ENCODE measurements at places on chromosomes 13 and 19. TPM values are rescaled to one million over a fixed set of nuclear protein-coding genes. Genes with fewer than 3 reads are reported as not detected.

DNA sequence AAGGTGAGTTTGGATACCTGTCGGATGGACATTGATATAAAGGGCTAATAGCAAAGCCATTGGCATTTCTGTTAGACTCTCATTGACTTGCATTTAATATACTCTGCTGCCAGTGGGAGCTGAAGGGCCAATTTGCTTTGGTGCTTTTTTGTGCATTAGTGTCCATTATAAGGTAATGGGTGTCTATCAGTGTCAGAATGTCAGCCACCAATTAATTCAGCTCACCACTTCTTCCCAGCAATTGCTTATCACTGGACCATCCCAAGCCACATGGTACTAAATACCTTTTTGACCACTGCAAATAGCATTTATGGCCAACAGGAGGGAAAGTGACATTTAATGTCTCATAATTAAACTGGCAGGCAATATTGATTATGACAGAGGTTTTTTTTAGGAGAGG, 317.8 kb downstream of the TEX29 start:
- no peak for DNase-seq

DNA sequence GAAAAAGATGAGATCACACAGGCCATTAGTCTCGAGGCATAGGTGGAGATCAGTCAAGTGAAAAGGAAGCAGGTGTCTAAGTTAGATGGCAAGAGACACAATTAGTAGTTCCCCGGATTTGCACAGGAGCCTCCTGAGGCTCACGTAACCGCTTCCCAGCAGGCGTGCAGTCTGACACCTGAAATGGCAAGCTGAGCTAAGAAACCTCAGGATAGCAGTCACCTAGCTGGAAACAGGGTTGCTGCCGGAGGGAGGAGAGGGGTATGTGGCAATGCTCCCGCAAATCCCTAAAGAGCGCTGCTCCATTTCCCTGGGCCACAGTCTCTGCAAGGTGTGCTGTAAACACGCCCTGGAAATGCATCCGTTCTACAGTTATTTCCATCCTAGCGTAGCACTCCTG, 1151.0 kb downstream of the DIAPH3 start:
- DNase-seq = no peak

DNA sequence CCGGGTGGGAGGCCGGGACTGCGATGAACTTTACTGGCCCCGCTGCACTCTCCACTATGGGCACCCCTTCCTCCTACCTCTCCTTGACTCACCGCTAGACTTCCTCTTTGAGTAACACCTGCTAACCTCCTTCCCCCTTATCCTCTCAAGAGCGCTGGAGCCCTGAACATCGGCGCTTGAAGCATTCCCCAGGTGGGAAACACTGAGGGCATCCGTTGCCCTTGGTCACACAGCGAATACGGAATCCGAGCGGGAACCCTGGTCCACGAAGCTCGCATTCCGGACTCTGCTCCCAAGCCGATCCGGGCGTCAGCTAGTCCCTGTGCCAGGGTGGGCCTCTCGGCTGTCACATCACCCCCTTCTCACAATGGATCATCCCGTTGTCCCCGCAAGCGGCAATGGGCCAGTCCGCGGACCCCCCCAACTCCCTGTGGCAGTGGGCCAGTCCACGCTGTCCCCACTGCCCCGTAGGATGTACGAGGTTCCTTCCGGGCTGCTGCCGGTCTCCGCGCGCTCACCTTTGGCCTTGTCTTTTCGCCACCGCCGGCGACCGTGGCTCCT, 4.2 kb downstream of the LIPE start:
- no peak for DNase-seq

GRCh38 chr19:3642987-3643673, 16.5 kb upstream of the CACTIN start:
- DNase-seq = no peak

ZNF729 gene
- total RNA-seq = not detected

CXCL17 gene
- total RNA-seq = 0.41 TPM

DNA sequence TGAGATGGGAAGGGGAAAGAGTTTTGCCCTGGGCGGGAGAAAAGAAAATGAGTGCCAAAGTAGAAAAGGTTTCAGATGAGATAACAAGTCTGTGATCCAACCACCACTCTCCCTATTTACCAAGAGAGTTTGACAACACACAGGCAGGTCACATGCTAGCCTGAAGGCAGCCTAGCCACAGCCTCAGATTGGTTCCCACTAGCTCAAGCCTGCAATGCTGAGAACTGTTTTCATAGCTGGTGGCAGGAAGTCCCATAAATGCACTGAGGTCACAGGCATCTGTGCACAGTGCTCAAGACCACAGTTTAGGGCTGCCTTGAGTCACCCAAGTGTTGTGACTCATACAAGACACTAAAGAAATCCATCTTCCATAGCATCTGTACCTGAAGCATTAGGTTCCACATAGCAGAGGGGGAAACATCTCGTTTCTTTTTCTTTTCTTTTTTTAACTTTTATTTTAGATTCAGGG, 18.5 kb upstream of the POP4 start:
- no peak for DNase-seq

GRCh38 chr19:17751103-17751911, at the start of gene FCHO1:
Gene FCHO1, plus strand, starts transcription at chr19:17751477. Its CDS starts 3,688 bp downstream, at chr19:17755165.
- no peak for DNase-seq

DNA sequence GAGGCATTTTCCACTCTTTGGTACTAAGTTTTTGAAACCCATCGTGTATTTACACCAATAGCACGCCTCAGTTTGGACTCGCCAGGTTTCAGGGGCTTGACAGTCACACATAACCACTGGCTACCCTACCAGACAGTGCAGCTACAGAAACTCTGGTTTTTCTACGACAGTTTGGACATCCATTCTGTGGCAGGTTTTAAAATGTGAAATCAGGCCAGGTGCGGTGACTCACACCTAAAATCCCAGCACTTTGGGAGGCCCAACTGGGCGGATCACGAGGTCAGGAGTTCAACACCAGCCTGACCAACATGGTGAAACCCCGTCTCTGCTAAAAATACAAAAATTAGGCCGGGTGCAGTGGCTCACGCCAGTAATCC, 13.2 kb downstream of the KDELR1 start:
- DNase-seq = no peak

- DNase-seq = no peak
These were observed 14.8 kb downstream of the CEBPG start for GRCh38 chr19:33388231-33388724.

- DNase-seq = no peak
These were observed 606 bp downstream of the PRDX2 start for GRCh38 chr19:12800923-12801465.

- DNase-seq = no peak
These were observed 270.6 kb downstream of the GPC5 start for GRCh38 chr13:91668866-91669495.

DNA sequence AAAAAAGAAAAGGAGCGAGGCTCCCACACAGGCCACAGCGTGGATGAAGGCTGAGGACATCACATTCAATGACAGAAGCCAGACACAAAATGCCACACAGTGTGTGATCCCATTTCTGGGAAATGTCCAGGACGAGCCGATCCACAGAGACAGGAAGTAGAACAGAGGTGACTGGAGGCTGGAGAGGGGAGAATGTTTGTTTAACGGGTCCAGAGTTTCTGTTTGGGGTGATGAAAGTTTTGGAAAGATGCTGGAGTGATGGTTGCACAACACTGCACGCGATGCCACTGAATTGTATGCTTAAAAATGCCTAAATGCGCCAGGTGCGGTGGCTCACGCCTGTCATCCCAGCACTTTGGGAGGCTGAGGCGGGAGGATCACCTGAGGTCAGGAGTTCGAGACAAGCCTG, 650 bp upstream of the FUT5 start:
- no peak for DNase-seq

GRCh38 chr19:35860818-35861639, 4.3 kb downstream of the KIRREL2 start:
- DNase-seq = no peak

CLEC11A gene
- total RNA-seq = not detected

DNA sequence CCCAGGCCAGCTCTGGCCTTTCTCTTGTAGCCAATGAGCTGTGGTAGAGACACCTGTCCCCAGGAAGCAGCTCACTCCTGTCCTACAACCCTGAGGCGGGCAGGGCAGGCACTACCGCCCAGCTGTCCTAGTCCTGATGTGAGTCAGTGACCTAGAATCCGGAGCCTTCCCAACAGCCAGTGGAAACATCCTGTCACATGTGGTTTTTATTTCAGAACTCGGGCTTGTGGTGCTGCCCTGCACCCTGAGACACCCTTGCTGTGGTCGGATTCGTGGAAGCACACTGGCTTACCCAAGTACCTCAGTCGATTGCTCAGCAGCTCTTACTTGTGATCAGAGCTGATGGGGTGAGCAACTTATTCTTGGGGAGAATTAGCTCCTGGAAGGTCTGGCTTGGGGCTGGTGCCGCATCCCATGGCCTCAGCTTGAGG, 83.6 kb upstream of the ARHGEF7 start:
- peak; percentile 35 for DNase-seq
